T-cell (primary cell): ENCODE measurements at places on chromosomes 11 and 22.

GRCh38 chr11:26105762-26106423, 226.0 kb upstream of the ANO3 start:
- DNase-seq, result no peak

DNA sequence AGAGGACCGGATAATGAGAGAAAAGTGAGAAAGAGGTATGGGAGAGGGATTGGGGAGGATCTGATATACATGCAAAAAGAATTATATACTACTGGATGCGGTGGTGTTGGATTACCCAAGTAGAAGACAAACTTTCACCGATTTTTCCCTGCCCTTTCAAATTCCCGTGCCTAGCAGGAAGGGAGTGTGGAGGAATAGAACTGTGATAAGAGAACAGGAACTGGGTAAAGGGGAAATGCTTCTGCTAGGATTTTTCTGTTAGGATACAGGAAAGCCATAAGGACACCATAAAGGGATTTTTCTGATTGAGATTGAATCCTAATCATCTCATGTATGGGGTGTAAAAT, 480 bp upstream of the MTMR2 start:
- DNase-seq, result no peak

DNA sequence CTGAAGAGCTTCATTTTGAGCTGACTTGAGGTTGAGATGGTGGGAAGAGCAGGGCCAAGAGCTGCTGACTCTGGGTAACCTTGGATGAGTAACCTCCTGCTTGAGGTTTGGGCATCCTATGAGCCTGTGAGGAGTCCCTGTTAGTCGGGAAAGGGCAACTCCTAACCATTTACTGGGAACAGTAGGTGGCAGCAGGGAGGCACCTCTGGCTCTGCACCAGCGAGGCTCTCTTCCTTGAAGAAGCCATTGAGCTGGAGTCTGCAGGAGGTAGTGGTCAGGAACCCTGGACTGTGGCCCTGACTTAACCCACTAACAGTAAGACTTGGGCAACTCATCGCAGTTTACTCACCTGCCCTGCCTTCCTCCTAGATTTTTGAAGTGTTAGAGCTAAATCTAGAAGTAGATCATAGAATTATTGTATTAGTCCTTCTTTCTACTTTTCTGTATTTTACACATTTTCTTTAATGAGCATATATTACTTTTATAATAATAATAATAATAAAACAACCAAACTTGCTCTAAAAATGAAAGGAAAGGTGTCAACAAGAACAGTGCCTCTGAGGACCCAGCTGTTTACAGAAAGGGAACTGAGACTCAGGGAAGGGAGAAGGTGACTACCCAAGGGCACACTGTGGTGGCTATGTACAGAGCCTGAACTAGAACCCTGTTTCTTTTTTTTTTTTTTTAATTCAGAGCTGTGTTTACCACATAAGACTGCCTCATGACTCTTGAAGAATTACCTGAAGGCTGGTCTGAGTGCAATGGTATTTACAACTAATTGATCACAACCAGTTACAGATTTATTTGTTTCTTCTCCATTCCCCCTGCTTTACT, 47.5 kb downstream of the MEI1 start:
- DNase-seq, result peak; percentile 12

DNA sequence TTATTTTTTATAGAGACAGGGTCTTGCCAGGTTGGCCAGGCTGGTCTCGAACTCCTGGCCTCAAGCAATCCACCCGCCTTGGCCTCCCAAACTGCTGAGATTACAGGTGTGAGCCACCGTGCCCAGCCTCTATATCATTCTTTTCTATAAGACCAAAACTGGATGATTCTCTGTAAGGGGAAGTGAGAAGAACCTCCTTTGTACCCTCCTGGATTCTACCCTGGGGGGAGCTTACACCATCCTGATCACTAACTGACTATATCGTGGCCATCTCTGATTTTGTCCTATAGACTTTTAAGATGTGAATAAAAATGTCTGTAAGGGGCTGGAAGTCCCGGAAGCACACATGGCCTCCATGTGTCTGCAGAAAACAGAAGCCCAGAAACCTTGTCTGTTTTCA, 9.1 kb downstream of the PIWIL4 start:
- no peak for DNase-seq

- peak; percentile 8 for DNase-seq
These were observed 101.1 kb upstream of the SLC22A12 start for GRCh38 chr11:64489831-64490441.

GRCh38 chr22:27988704-27989103, 69.6 kb upstream of the PITPNB start:
- no peak for DNase-seq

DNA sequence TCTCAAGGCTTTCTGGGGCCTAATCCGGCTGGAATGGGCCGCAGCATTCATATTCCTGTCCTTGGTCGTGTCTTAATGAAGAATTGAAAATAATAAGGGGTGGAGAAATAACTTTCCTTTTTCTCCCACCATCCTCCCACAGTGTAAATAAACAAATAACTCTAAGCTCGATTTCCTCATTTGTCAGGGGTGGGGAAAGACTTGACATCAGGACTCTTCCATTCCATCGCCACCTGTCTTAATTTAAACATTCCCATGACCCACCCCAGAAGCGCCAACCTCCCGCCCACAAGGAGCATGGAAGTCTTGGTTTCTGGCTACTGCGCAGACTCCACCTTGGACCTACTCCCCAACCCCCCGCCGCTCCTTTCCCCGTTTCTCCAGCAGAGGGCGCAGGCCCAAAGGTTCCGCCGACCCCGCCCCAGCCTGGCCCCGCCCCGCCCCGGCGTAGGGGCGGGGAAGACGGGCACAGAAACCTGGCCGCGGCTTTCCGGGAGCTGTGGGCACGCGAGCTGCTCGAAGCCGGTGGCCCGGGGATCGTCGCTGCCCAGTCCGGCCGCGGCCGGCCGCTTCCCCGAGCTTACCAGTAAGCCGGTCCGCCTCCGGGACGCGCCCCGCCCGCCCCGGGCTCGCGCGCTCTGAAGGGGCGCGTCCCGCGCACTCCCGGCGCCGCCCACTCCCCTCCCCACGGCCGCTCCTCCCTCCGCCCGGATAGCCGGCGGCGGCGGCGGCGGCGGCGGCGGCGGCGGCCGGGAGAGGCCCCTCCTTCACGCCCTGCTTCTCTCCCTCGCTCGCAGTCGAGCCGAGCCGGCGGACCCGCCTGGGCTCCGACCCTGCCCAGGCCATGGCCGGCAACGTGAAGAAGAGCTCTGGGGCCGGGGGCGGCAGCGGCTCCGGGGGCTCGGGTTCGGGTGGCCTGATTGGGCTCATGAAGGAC, at the start of gene CBL:
Gene CBL (plus strand): TSS at position 766 of the 937 bp plus-strand sequence. CDS start 79 bp downstream, at position 845.
- DNase-seq, result peak; percentile 84

- DNase-seq, result peak; percentile 58
These were observed 37.3 kb upstream of the SLC22A12 start for GRCh38 chr11:64553554-64554201.

- DNase-seq, result peak; percentile 92
These were observed 10.0 kb downstream of the RELA start for GRCh38 chr11:65652511-65653228.

DNA sequence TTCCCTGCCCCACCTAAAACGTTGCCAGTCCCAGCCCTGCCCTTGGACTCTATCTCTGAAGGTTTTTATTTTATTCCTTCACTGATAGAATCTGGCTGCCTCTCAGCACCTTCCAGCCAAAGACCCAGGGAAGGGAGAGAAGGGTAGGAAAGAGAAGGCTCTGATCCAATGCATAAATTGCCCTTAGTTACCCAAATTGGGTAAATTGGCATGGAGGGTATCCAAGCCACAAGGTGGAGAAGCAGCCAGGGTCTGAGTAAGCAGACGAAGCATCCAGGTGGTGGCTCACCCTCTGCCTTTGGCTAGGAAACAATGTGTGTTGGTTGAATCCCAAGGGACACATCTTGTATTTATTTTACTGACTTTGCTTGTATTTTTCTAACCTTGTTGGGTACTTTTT, 89.0 kb downstream of the FEZ1 start:
- DNase-seq, result no peak

DNA sequence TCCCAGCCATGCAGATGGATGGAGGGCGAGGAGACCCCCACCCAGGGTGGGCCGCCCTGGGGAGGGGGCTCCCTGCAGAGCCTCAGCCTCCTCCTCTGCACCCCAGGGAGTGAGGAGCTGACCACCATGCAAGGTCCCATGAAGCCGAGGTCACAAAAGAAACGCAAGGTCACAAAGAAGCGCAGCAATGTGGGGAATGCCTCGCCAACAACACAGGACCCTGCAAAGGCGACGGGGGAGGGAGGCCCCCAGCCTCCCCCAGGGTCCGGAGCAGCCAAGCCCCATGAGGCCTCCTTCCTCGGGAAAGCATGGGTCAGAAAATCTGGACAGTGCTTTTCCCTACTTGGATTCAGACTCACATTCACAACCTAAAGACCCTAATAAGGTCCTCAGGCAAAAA, 191.5 kb downstream of the BRD1 start:
- DNase-seq, result no peak

DNA sequence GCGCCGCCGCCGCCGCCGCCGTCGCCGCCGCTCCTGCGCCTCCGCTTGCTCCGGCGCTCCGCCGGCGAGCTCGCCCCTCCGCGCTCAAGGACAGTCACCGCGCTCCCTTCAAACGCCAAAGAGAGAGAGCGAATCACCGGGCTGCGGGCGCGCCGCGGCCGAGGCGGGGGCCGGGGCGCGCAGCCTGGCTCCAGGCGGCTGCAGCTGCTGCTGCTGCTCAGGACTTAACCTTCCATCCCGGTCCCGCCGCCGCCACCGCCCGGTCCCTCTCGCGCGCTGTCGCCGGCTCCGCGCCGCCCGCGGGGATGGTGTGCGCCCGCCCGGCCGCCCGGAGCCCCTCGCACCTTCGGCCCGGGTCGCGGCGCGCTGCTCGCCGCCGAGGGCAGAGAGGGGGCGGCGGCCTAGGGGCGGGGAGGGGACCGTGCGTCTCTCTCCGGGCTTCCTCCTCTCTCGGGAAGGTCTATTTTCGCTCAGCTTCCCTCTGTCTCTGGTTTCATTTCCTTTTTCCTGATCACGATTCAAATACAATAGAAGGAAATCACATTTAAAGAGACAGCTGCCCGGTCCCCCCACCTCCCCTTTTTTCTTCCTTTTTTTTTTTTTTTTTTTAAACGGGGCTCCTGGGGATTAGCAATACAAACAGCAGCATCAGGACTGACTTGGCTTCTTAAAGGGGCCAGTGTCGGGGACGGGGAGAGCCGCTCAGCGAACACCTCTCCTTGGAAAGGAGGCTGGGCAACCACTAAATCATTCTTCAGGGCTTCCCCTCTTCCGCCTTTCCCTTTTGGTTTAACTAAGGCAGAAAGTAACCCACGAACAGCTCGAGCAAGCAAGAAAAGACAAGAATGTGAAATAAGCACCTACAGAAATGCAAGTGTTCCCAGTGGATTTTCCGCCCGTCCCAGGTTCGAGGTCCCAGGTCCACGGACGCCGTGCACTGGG, 22.1 kb downstream of the LMO2 start:
- no peak for DNase-seq

- no peak for DNase-seq
These were observed 60.6 kb upstream of the PRDM11 start for GRCh38 chr11:45085646-45086501.

DNA sequence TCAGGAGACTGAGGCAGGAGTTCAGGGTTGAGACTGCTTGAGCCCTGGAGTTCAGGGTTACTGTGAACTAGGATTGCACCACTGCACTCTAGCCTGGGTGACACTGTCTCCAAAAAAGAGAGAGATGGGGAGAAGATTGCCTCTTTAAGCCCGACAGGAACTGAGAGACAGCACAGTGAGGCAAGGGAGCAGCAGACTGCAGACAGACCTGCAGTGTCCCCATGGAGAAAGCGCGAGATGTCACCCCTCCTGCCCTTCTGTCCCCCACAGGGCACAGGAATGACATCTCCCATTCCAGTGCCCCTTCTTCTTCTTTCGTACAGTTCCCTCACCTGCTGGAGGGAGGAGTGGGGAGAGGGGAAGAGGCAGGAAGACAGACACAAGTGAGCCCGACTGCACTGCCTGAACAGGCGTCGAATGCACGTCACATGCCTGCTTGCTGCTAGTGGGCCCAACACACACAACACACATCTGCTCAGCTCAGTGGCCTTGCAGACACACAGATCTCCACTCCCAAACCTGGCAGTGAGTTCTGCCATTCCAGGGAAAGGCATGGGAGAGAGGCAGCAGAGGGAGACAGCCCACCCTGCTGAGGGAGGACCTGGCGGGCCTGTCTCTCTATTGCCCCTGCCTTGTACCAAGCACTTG, 167.0 kb downstream of the DSCAML1 start:
- no peak for DNase-seq

GRCh38 chr11:17779861-17780594, 45.4 kb downstream of the KCNC1 start:
- no peak for DNase-seq

GRCh38 chr22:26610072-26610958, 7.5 kb downstream of the CRYBB1 start:
- no peak for DNase-seq

DNA sequence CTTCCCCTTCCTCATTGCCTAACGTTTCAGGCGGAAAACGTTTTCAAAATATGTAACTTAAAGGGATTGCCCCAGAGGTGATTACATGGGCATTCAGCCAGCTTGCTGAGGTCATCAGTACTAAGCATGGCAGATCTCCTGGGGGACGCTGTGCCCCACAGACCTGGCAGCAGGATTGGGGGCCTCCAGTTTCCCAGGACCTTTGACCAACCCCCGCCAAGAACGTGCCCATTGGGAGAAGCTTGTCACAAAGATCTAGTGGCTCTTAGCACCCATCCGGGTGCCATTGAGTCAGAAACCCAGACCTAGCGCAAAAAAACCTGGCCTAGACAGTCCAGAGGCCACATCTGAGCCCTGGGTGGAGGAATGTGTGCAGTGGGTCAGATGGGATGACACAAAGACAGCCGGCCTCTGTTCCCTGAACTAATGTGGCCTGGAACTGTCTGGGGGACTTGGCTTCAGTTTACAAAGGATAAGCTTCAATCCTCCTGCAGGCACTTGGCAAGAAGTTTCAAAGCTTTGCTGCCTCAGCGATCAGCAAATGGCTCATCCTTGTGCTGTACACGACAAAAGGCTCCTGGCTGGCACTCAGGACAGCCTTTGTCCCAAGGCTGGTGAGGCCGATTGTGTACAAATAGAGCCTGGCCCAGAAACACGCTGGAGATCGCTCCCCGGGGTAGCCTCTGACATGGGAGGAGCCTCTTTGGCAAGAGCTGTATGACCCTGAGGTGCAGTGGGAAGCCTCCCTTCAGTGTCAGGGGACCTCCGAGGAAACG, 9.5 kb downstream of the C1QTNF6 start:
- DNase-seq, result no peak

DNA sequence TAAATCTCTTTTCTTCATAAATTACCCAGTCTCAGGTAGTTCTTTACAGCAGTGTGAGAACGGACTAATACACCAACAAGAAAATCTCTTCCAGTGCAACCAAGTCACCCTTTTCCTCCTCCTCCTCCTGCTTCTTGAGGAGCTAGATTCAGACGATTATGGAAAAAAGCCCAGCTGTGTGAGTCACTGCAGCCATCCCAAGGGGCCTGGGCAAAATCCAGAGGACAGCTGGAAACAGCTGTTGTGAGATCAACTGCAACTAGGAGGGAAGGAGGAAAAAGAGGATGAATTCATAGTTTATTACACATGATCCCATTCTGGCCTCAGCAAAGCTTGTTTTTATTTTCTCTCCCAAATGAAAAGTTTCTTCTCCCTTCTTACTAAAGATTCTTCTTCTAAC, 32.9 kb downstream of the RBFOX2 start:
- no peak for DNase-seq

GRCh38 chr11:65911682-65912568, 6.9 kb downstream of the C11orf68 start:
- DNase-seq, result no peak

- DNase-seq, result no peak
These were observed 46.3 kb downstream of the IGLL1 start for GRCh38 chr22:23533771-23534191.
